Activated CD8-positive, alpha-beta memory T cell treated with anti-CD3 and anti-CD28 coated beads, Interleukin-2, amount 50 U/mL, for 4 hours (primary cell): ENCODE measurements at places on chromosomes 16 and 17.
A peak's percentile ranks its signal among the peaks of the same experiment; 100 is the strongest.

DNA sequence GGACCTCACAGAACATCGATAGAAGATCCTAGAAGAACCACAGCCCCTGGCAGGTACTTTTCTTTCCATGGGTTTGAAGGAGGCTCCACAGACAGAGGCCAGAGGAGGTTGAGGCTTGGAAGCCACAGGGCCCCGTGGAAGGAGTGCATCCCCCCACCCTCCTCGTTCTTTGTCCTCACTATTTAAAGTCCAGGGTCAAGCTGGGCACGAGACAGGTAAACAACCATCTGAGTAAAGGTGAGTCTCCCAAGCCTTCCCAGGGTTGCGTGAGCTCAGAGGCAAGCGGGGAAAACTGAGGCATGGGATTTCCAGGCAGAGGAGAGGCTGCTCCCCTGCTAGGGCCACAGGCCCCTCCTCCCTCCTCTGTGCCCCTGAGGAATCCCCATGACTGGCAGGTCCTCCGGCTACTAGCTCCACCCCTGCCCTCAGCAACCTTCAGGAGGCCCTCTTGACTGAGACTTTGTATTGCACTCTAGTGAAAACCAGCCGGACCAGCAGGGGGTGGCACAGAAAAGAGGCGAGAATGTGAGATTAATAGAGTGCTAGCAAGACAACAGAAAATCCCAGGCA lies 927 bp upstream of the SULT1A2 start:
- no peak for DNase-seq

GRCh38 chr17:36629970-36630502 lies 28.7 kb downstream of the MRM1 start:
- no peak for DNase-seq

- DNase-seq: no peak
Observed at GRCh38 chr16:64292161-64292560, 829.7 kb downstream of the CDH11 start.

DNA sequence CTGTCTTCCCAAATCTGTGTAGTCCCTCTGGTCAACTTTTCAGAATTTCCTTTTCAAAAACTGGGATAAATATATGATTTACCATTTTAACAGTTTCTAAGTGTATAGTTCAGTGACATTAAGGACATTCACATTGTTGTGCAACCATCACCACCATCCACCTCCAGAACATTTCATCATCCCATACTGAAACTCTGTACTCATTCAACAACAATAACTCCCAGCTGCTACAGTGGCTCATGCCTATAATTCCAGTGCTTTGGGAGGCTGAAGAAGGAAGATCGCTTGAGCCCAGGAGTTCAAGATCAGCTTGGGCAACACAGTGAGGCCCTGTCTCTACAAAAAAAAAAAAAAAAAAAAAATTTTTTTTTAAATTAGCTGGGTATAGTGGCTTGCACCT lies 131.0 kb downstream of the AATF start:
- DNase-seq: no peak

DNA sequence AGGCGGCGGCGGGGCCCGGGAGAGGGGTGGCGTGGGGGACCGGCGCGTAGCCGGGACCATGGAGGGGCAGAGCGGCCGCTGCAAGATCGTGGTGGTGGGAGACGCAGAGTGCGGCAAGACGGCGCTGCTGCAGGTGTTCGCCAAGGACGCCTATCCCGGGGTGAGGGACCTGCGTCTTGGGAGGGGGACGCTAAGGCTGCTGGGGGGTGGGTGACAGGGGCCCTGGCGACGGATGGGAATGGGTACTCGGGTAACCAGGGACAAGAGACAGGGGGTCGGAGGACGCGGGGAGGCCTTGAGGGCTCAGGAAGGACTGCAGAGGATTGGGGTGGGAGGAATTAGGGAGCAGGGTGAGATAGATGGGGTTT lies 243 bp downstream of the RND2 start:
- no peak for DNase-seq

GRCh38 chr16:84654998-84655397 lies 6.7 kb downstream of the KLHL36 start:
- no peak for DNase-seq

GRCh38 chr17:55264645-55265298 lies at the start of gene HLF:
HLF (plus strand) TSS chr17:55264960; CDS start chr17:55265485, 525 bp downstream.
- DNase-seq: peak; percentile 73

- DNase-seq: no peak
Observed at GRCh38 chr17:78039581-78039980, 81.1 kb downstream of the TNRC6C start.

DNA sequence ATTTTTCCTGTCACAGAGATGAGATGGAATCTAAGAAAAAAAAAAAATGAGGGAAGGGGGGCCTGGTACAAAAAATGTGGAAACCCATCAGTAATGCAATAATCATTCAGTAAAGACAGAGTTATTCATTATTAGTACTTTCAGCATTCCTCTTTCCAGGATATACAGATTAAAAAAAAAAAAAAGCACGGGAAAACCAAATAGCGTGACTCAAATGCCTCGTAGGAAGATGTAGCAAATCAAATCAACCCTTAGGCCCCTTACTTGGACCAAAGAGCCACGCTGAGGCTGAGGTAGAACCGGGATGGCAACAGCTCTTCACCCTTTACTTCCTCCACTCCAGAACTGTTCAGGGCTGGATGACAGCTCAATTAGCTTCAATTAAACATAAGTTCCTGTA lies 52.5 kb downstream of the SMG6 start:
- DNase-seq: no peak

GRCh38 chr16:79613009-79613408 lies 12.5 kb upstream of the MAF start:
- no peak for DNase-seq

GRCh38 chr16:67184453-67184994 lies 761 bp upstream of the MATCAP1 start:
- peak; percentile 18 for DNase-seq

DNA sequence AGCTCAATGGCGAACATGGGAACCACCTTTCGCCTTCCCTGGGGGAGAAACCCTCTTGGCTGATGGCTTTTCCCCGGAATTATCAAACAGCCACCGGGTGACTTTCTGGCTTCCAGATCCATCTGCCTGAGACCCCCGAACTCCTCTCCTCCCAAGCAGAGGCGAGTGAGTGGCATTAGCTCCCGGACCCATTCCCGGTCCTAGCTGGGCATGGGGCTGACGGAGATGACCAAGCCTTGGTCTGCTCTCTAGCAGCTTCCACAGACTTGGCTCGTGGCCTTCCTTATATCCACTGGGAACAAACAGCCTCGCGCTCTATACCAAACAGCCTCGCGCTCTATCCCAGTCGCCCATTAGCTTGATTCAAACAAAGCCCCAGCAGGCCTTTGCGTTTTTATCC lies 62.4 kb downstream of the CCDC182 start:
- DNase-seq: no peak

DNA sequence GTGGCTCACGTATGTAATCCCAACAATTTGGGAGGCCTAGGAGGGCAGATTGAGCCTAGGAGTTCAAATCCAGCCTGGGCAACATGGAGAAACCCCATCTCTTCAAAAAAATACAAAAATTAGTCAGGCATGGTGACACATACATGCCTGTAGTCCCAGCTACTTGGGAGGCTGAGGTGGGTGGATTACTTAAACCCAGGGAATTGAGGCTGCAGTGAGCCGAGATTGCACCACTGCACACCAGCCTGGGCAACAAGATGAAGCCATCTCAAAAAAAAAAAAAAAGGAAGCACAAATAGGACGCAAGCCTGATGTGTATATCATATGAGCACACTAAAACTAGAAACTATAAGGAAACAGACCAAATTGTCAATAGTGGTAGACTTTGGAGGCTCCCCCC lies 17.1 kb upstream of the FLCN start:
- no peak for DNase-seq

GRCh38 chr17:57735230-57735629 lies 9.9 kb downstream of the CCDC182 start:
- no peak for DNase-seq

DNA sequence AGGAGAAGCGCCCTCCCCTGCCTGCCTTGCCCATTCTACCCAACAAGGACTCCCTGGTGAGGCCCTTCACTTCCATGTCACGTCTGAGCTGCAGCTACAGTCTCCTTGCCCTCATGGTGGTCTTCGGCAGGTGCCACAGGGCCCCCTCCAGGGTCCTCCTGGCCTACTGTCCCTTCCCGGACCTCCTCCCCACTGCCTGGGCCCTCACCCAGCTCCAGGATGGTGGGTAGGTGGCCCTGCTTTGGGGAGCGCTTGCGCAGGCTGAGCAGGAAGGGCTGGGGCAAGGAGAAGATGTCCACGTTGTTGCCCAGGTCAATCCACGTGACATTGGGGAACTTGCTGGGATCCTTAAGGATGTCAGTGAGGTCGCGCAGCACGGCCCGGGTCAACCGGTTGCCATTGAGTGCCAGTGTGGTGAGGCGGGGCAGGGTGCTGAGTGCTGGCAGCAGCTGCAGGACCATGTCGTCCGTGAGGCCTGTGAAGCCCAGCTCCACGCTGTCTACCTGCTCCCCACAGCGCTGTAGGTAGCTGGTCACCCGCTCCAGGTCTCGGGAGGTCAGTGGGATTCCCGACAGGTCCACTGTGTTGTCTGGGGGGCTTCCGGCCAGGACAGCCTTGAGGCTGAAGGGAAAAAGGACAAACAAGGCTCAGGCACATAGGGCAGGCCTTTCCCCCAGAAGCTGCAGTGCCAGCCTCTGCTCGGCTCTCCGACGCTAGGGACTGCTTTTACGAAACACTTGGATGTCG lies 28.3 kb downstream of the TRPV2 start:
- no peak for DNase-seq

DNA sequence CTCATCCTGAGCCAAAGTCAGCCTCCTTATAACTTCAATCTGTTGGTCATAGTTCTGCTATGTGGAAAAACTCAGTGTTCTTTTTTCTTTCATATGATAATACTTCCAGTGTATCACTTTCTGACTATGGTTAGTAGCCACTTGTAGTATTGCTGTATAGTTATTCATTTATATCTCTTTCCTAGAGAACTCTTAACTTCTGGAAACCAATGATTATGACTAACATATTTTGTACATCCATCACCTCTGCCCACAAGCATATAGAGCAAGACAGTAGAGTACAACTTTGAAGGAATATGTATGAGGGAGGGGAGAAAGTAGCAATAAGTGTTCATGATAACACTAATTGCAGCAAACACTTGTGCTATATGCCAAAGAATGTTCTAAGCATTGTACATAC lies 38.6 kb downstream of the COX10 start:
- no peak for DNase-seq
